ENCODE measurements at places on chromosomes 3 and 15.

- no peak overlapping the region for H3K4me3 ChIP-seq
- no peak for DNase-seq
- H3K4me1 ChIP-seq, result no peaks in the 10 kb centered on the region
- no peaks in the 10 kb centered on the region for H3K27me3 ChIP-seq
Measured at GRCh38 chr15:63719281-63719680, 114.5 kb downstream of the HERC1 start.

GRCh38 chr15:44883199-44883877, 73.1 kb upstream of the TERB2 start:
- DNase-seq, result no peak
- no peak overlapping the region for H3K4me3 ChIP-seq
- H3K27me3 ChIP-seq, result no peaks in the 10 kb centered on the region
- H3K36me3 ChIP-seq, result no peaks in the 10 kb centered on the region
- no peaks in the 10 kb centered on the region for H3K4me1 ChIP-seq

GRCh38 chr15:41438206-41438605, 21.3 kb downstream of the RTF1 start:
- no peak for DNase-seq
- no peaks in the 10 kb centered on the region for H3K4me1 ChIP-seq
- H3K36me3 ChIP-seq, result peaks cover 16% of the 10 kb centered on the region

GRCh38 chr3:16056217-16056616, 118.3 kb upstream of the GALNT15 start:
- no peaks in the 10 kb centered on the region for H3K27me3 ChIP-seq
- no peak overlapping the region for H3K4me3 ChIP-seq
- no peak overlapping the region for H3K27ac ChIP-seq
- no peaks in the 10 kb centered on the region for H3K36me3 ChIP-seq
- DNase-seq, result peak; percentile 40

DNA sequence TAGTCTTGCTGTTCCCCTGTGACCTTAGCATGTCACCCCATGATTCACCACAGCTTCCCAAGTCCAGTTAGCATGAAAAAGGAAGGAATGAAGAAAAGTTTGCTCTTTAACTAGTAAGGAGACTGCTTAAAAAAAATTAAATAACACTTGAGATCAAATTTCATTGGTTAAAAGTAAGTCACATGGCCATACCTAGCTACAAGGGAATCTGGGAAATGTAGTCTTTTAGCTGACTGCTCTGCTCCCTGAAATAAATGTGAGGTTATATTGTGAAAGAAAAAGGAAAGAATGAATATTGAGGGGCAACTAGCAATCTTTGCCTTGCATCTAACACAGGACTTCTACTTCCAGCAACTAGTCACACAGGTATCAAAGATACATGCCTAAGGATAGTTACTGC, 84.7 kb upstream of the LRRN1 start:
- no peak for DNase-seq
- H3K27ac ChIP-seq, result no peak overlapping the region
- H3K36me3 ChIP-seq, result no peaks in the 10 kb centered on the region

- DNase-seq, result no peak
- no peak overlapping the region for H3K4me3 ChIP-seq
- no peaks in the 10 kb centered on the region for H3K4me1 ChIP-seq
- H3K27ac ChIP-seq, result no peak overlapping the region
- H3K36me3 ChIP-seq, result no peaks in the 10 kb centered on the region
Measured at GRCh38 chr3:159726231-159726964, 262.2 kb upstream of the IL12A start.

GRCh38 chr15:101141926-101142527, 109.8 kb downstream of the CHSY1 start:
- no peak for DNase-seq
- no peaks in the 10 kb centered on the region for H3K36me3 ChIP-seq
- H3K4me1 ChIP-seq, result peaks cover 12% of the 10 kb centered on the region
- no peak overlapping the region for H3K27ac ChIP-seq

Measured in muscle of leg (tissue), 16 donors.